CD4-positive, alpha-beta memory T cell (primary cell): ENCODE measurements at places on chromosomes 5 and 9. TPM values are rescaled to one million over a fixed set of nuclear protein-coding genes. Genes with fewer than 3 reads are reported as not detected.

- no peak for DNase-seq
These were observed 764.2 kb upstream of the ZNF608 start for GRCh38 chr5:125510651-125511050.

DNA sequence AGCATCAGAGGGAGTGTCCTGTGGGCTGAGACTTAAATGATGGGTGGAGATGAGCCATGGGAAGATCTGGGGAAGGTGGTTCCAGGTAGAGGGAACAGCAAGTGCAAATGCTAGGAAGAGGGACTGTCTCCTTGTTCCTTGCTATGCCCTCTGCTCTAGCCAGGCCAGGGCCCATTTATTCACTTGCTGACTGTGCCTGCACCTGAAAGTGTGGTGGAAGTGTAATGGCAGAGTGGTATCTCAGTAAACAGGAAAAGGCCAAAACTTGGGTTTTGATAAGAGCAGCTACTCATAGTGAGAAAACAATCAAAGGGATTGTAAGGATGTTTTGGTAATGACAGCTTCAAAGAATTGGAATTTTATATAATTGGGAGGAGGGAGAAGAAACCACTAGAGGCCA lies 32.4 kb downstream of the TLE4 start:
- no peak for DNase-seq

IL4 gene
- total RNA-seq = not detected

DNA sequence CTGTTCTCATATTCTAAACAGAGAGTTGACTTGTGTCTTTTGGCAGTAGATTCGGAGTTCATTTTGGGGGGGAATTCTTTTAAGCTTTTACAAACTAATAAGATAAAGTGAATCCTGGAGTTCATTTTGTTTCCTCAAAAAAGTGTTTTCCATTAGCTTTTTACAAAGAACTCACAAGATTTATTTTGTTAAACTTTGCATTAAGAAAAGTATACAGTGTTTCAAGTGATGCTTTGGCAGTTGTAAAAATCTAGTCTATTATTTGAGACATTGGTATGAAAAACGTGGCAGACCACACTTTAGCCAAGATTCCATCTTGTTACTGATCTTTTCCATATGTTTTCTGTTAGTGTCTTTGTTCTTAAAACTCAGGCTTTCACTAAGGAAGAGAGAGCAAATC lies 1.2 kb upstream of the OMD start:
- no peak for DNase-seq

CARTPT gene
- total RNA-seq = not detected

- DNase-seq = no peak
These were observed 33.2 kb upstream of the C5orf46 start for GRCh38 chr5:147939431-147940114.

DNA sequence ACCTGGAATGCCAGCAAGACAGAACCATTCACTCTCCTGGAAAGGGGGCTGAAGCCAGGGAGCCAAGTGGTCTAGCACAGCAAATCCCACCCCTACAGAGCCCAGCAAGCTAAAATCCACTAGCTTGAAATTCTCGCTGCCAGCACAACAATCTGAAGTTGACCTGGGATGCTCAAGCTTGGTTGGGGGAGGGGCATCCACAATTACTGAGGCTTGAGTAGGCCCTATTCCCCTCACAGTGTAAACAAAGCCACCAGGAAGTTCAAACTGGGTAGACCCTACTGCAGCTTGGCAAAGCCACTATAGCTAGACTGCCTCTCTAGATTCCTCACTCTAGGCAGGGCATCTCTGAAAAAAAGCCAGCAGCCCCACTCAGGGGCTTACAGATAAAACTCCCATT lies 17.3 kb downstream of the RIGI start:
- no peak for DNase-seq

- DNase-seq = no peak
These were observed 395.1 kb upstream of the PAPPA start for GRCh38 chr9:115758441-115758840.

GRCh38 chr9:13291718-13292117 lies 12.2 kb upstream of the MPDZ start:
- DNase-seq = no peak

- no peak for DNase-seq
These were observed 16.1 kb upstream of the MPDZ start for GRCh38 chr9:13295556-13295955.

DNA sequence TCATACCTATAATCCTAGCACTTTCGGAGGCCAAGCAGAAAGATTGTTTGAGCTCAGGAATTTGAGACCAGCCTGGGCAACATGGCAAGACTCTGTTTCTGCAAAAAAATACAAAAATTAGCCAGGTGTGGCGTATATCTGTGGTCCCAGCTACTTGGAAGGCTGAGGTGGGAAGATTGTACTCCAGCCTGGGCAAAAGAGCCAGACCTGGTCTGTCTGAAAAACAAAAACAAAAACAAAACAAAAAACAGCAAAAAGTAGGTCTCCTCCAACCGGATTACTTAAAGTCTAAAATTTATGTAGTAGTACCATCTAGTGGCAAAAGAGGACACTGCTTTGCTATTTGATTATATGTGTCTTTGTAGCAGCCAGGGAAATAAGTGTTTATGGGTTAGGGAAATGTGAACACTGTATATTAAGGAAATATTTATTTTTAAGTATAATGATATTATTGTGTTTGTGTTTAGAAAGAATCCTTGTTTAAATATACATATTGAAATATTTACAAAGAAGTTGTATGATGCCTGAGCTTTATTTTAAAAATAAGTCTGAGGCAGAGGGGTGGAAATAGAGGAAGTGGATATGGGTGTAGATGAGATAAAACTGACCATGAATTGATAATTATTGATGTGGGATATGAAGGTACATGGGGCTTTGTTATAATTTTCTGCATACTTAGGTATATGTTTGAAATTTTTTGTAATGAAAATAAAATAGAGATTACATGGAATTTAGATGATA lies 20.0 kb downstream of the APC start:
- DNase-seq = peak; percentile 64

DNA sequence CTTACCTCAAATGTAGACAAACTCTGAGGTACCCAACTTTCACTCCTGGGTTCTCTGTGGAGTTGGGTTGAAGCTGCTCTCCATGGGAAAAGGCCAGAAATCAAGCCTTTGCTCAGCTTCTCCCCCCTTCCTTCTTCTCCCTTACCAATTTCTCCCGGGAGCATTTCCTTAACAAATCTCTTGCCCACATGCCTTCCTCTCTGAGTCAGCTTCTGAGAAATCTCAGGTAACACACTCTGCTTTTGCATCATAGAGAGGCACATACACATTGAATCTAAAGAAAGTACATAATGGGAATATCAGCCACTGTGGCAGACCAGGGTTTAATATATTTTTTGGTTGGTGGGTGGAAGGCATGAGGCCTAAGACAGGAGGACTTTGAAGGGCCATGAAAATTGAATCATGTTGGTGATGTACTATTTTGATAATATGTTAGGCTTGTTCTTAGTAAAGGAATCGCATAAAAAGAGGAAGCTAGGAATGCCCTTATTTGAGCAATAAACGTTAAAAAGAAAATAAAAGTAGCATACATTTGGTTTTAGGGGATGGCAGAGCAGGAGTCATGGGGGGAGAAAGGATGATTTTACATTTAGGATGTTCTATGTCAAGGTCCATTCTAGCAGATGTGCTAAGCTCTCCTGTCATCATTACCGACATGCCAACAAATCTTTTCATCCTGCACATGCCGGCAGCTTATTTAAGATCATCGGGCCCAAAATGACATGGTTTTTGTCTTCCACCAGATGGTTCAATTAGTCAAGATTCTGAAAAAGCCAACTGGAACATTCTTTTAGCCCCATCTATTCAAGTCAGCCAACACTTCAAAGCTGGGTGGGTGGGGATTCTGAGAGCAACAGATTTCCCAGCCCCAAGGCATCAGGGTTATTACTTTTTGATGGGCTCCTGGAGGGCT lies 199.5 kb upstream of the CLINT1 start:
- DNase-seq = no peak

DNA sequence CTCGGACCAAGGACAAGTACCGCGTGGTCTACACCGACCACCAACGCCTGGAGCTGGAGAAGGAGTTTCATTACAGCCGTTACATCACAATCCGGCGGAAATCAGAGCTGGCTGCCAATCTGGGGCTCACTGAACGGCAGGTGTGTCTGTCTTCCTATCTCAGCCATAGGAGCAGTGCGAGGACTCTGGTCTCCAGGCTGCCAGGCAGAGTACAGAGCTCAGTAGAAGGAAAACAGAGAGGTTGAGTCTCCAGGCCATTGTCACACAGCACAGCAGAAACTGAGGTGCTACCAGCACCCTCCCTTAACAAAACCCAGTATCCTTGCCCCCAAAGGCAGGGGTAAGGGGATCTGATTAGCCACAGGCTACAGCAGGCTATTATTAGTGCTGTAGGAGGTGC lies 7.1 kb upstream of the SLC6A7 start:
- no peak for DNase-seq

DNA sequence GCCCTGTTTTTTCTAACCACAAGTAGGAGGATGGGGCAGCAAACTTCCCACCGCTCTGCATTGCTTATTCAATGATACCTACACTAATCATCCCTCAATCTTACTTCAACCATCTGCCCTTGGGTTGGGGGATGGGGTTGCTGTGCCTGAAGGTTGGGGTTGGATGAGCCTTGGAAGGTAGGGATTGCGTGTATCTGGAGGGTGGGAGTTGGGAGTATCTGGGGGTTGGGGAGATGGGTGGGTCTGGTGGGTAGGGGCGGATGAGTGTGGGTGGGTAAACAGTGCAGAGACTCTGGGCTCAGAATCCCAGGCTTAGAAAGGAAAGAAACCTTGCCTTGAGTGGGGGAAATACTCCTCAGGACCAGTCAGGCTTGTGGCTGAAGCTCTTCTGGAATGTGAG lies 467.4 kb downstream of the DIRAS2 start:
- DNase-seq = no peak

DNA sequence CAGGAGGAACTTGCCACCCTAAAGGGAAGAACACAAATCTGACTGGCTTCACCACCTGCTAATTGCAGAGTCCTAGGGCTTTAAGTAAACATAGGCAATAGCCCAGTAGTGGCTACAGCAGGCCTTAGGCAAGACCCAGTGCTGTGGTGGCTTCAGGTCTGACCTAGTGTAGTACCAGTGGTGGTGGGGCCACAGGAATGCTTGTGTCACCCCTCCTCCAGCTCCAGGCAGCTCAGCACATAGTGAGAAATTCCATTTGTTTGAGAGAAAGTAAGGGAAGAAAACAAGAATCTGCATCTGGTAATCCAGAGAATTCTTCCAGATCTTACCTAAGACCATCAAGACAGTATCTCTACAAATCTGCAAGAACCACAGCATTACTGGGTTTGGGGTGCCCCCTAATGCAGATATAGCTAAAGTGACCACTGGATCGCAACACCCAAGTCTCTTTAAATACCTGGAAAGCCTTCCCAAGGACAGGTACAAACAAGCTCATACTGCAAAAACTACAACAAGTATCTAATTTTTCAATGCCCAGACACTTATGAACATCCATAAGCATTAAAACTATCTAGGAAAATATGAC lies 102.6 kb upstream of the TRPM3 start:
- DNase-seq = no peak

GRCh38 chr9:20395651-20396050 lies 226.6 kb downstream of the MLLT3 start:
- DNase-seq = no peak

PCDHA1 gene
- not detected for total RNA-seq

GRCh38 chr5:35002459-35002858 lies 45.3 kb downstream of the AGXT2 start:
- no peak for DNase-seq

DNA sequence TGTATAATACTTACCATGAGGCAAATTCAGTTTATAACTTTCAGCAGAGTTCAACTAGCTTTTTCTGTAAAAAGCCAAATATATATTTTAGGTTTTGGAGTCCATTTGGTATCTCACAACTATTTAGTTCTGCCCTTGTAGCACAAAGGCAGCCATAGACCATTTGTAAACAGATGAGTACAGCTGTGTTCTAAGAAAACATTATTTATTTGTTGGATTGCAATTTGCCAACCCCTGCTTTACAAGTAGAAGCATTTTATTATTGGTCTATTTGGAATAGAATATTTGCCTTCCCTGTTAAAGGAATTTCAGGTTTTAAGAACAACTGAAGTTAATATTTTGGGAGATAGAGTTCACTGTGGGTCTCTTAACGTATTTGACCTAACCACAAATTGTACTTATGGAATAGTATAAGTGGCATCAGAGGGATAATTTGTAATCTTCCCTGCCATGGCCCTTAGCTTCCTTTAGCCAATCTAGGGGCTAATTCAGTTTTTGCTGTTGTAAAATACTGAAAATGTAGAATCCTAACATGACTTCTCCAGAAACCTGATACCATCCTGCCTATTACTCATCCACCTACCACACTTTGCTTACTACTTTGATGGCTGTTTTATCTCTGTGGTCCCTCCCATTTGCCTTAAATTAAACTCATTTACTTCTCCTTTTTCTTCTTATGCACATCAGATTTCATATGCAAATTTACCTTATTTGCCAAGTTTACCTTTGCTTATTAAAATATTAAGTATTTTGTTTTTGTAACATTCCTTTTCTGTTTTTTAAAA lies 109.2 kb downstream of the DMXL1 start:
- no peak for DNase-seq

DNA sequence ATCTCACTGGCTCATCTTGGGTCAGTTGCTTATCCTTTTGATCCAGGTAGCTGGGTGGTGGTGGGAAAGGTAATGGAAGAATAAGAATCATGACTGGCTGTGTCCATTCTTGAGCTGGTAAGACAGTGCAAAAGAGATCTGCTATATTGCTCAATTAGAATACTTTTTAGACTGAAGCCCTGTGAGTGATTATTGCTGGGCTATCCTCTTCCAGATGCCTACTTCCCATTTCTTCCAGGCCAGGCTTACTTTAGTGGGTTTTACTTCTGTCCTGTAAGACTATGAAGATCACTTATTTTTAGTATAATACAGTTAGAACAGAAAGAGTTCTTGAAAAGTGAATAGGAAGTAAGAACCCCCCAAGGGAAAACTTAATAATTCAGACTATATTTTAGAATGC lies 7.2 kb downstream of the MARCHF6 start:
- no peak for DNase-seq

DNA sequence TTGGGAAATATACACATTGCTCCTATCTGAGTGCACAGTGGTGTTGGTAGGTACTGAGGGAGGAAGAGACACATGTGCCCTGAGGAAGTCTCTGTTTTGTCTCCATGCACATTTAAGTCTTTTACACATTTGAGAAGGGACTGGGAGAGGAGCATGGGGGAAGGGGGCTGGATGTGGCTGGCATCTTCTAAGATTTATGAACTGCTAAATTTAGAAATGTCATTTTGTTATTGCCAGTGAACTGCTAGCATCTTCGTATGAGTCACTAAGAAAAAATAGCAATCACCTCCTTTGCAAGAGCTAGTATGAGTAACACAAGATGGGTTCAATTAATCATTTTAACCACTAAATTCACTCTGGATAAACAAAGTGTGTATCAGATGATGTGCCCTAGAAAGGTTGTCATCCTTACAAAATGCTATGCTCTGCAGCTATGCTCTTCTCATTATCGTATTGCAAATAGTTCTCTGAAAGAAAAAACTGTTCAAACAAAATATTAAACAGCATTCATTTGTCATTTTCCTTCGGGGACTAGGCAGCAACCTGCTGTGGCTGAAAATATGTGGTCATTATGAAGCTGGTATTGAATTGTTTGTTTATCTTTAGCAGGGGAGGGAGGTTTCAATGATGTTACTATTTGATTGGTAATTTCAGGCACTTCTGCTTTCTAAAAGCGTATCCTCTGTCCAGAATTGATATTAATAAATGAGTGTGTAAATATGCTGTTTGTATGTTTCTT lies 236.5 kb downstream of the DMRTA1 start:
- no peak for DNase-seq
